Putamen (tissue), 1 donor: ENCODE measurements at places on chromosomes 2 and 18.

- DNase-seq, result no peak
Measured at GRCh38 chr2:85264471-85264870, 63.3 kb downstream of the TGOLN2 start.

- DNase-seq, result no peak
Measured at GRCh38 chr2:20526708-20527107, 79.8 kb downstream of the RHOB start.

DNA sequence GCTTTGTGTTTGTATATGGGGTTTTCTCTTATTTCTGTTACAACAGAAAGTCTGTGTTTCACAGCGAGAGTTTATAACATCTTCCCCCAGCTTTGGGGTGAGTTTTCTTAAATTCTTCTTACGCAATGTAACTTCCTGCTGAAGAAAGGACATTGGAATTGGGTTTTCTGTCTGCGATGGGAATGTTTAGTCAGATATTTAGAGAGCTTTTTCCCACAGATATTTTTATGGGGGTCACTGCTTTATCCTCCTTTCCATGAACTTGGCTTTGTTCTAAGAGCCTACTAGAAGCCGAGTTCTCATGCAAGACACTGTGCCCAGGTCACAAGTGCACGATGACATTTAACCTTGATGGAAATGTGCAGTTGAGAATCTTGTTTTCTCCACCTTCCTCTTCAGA is 22.1 kb downstream of the B3GNT2 start:
- no peak for DNase-seq

DNA sequence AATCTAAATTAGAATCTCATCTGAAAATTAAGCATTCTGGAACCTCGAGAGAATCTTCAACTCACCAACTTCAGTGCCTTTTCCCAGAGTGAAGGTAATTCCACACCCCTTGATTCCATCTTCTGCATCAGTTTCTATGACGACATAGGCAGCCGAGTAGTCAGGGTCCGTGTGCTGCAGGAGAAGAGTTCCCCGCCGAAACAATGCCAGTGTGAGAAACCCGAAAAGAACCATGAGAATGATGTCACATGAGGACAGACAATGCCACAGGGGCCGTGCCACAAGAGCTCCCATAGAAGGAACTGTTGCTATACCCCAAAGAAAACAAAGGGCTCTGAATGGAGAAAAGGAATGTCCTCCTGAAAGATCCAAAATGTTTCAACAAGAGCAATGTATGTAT is 6.0 kb downstream of the ENOSF1 start:
- DNase-seq, result no peak

DNA sequence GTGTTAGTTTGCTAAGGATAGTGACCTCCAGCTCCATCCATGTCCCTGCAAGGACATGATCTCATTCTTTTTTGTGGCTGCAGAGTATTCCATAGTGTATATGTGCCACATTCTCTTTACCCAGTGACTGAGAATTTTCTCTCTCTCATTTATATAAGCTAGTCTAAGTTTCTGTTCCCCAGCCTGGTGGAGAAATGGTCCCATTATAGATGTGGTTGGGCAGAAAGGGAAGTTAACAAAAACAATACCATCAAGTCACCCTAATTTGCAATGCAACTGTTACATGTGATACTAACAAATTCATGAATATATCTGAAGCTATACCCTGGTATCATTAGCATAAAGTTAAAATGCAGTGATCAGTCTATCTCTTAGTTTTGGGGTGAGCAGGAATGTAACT is 54.0 kb downstream of the DNER start:
- no peak for DNase-seq
